CD4-positive, alpha-beta T cell treated with Interleukin-6 at 100 ng/mL for 8 hours (primary cell): ENCODE measurements at places on chromosomes 1 and 21.

DNA sequence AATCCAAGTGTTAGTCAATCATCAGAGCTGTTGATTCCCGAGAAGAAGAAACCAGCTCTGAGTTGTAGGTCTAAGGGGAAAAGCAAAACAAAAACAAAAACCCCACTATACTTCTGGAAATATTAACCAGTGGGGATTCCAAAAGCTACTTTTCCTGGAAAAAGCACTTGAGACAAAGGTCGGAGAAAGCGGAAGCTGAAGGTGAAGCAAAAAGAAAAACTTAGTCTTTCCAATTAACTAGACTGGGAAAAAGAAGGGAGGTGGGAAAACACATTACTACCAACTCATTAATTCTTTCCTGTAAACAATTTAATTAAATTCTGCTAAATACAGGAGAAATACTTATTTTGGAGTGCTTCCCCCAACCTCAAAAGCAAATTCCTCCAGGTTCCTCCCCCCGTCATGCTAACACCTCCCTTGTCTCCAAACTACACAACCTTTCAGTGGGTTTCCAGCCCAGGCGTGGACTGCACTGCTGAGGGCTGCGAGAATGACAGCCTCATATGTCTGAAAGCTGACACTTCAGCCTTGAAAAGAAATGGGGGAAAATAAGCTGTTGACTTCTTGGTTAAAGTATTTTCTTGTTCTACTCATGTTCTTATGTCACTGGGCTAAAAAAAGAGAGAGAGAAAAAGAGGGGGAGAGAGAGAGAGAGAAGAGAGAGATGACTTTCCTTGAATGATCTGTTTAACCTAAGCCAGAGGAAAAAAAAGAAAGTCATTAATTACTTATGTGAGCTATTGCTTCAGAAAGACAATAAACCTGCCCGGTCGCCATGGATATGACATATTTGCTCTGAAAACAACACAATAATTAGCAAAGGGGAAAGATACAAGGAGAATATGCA lies 5.1 kb downstream of the CASZ1 start:
- no peak for DNase-seq

- no peak for DNase-seq
These were observed 39.4 kb downstream of the KCNJ15 start for GRCh38 chr21:38295997-38296764.

DNA sequence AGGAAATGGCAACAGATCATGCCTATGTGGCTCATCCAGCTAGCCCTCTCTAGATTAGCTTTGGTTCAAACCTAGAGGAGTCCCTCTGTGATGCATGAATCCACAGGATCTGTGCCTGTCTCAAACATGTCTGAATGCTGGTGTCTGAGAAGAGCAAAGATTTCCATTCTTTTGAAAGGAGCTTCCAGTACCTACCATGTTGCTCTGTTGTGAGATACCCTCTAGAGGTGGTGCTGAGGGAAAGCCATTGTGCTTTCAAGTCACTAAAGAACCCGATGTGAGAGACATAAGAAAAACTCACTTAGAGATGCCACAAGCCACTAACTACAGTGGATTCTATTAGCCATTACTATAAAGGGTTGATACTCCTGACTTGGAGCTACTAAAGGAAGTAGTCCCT lies 103.6 kb downstream of the LRRC40 start:
- DNase-seq: no peak

- DNase-seq: no peak
These were observed 70.0 kb upstream of the ETS2 start for GRCh38 chr21:38735626-38736206.

GRCh38 chr1:229856009-229856650 lies 210.9 kb upstream of the GALNT2 start:
- DNase-seq: no peak

DNA sequence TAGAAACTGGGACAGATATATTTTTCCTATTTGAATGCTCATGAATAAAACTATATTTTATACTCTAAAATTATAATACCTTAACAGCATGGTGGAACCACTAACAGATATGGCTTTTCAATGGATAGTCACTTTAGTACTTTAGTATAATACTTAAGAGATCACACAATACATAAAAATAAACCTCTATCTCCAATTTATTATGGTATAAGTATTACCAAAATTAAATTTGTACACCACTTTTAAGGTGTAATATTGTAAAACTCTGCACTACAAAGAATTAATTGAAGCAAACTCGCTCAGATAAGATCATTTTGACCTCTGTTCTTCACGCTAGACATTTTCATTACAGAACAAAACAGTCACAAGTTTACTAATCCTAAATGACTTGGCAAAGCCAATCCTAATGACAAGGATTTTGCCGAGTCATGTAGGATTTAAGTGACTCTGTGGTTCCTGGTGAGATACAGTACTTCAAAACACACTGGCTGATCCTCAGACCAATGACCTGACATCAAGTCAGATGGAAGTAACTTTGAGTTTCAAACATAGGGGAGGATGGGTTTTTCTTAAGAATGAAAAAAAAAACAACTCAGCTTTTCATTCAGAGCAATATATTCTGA lies 200.6 kb downstream of the SMYD3 start:
- no peak for DNase-seq

DNA sequence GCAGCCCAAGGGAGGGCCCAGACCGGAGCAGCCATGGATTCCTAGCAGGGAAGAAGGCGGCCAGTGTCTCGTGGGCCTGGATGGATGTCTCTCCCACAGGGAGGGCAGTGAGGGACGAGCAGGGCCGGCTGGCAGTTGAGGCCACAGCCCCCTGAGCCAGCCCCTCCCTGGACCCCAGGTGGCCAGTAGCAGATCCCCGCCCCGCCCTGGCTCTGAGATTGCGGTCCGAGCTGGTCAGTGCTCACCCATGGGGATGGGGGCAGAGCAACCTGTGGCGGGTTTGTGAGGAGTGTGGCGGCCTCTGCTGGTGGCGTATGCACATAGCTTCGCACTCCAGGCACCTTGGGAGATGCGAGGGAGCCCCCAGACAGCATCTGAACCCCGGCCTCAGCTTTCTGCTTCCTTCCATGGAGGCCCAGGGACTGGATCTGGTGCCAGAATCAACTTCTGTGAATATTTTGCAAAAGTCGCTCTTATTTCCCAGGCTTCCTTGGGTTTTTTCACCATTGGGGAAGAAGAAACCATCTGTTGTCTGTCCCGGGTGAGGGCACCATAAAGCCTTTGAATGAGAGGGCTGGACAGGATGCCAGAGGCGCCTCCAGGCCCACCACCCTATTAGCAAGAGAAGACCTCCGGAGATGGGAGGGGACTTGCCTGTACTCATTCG lies 8.4 kb upstream of the KCNN3 start:
- peak; percentile 62 for DNase-seq

- DNase-seq: no peak
These were observed 4.1 kb downstream of the EFHD2 start for GRCh38 chr1:15413563-15414444.

DNA sequence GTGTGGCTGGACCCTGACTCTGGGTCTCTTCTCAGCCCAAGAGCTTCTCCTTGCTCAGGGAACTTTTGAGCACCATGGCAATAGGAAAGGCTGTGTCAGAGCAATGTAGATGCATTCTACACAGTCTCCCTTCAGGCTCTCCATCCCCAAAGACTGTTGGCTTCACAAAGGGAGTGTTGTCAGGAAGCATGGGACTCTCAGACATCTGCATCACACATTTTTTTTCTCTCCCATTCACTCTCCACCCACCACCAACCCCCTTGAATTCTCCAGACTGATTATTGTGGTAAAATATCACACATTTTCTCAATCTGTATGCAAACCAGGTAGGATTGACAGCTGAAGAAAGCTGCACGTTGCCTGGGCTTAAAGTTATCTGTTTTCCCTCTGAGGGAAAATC lies 105.4 kb upstream of the WARS2 start:
- DNase-seq: no peak

GRCh38 chr1:202571719-202572339 lies 138.4 kb downstream of the SYT2 start:
- no peak for DNase-seq

GRCh38 chr1:81298266-81298665 lies 502.5 kb upstream of the ADGRL2 start:
- DNase-seq: no peak
